ENCODE measurements at places on chromosomes 16 and 17.

DNA sequence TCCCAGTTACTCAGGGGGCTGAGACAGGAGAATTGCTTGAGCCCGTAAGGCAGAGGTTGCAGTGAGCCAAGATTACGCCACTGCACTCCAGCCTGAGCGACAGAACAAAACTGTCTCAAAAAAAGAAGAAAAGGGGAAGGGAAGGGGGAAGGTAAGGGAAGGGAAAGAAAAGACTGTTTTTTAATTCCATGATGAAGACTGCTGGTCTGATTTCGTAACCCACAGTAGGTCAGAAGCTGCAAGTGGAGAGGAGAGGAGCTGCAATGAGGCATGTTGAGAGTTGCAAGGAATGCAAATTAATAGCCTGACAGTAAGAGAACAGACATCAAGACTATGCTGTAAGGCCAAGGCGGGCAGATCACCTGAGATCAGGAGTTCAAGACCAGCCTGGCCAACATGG is 33.3 kb downstream of the HELZ start:
- DNase-seq, result no peak

DNA sequence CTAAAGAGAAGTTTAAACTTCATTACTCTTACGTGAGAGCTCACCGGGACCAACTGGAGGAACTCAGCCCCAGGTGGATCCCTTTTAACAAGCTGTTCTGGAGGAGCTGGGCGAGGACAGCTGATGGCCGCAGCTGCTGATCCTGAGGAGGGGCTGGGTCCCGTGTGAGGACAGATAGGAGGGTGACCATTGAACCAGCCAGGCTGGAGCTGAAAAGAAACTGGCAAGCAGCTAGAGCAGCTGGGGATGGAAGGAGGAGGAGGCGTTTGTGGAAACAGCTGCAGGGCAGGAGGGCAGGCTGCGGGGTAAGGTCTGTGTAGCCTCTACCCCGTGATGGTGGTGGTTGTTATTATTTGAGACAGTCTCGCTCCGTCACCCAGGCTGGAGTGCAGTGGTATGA is 119.5 kb downstream of the AATF start:
- no peak for DNase-seq

DNA sequence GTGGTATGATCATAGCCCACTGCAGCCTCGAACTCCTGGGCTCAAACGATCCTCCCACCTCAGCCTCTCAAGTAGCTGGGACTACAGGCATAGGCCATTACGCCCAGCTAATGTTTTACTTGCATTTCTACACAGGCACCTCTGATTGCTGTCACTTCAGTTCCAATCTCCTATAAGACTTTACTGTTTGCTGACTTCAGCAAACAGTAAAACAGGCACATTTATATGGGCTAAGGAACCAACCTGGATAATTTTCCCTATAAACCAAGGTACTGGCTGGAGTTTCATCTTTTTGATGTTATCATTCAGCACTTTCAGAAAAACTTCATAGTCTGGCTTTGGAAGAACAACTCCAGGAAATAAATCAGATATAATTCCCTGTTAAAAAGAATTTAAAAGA is 114.2 kb downstream of the DNAH3 start:
- no peak for DNase-seq

- DNase-seq, result no peak
These were observed 193.4 kb downstream of the FOXL1 start for GRCh38 chr16:86771506-86772460.

DNA sequence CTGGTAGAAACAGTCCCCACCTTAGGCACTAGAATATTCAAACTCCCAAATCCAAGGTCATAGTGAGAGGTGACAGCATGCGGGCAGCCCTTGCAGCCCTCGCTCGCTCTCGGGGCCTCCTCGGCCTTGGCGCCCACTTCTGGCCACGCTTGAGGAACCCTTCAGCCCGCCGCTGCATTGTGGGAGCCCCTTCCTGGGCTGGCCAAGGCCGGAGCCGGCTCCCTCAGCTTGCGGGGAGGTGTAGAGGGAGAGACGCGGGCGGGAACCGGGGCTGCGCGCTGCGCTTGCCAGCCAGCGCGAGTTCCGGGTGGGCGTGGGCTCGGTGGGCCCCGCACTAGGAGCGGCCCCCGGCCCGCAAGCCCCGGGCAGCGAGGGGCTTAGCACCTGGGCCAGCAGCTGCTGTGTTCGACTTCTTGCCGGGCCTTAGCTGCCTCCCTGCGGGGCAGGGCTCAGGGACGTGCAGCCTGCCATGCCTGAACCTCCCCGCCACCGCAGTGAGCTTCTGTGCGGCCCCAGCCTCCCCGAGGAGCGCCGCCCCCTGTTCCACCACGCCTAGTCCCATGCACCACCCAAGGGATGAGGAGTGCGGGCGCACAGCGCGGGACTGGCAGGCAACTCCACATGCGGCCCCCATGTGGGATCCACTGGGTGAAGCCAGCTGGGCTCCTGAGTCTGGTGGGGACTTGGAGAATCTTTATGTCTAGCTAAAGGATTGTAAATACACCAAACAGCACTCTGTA is 45.0 kb downstream of the KPNA2 start:
- DNase-seq, result no peak

GRCh38 chr16:81521141-81521626 is 76.6 kb downstream of the CMIP start:
- DNase-seq, result no peak

DNA sequence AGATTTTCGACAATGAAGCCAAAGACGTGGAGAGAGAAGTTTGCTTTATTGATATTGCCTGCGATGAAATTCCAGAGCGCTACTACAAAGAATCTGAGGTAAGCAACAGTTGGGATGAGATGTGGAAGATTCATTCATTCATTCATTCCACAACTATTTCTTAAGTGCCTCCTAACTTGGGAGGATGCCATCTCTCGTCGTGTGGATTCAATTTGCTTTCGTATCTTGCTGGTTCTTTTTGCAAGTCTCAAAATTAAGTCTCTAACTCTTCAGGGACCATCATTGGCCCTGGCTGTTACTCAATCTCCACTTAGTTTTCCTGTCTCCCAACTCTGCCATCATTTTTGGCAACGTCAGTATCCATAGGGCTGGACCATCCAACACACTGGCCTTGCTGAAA is 85.6 kb upstream of the NOL11 start:
- no peak for DNase-seq

- no peak for DNase-seq
These were observed 2.1 kb upstream of the ENGASE start for GRCh38 chr17:79072544-79072943.

DNA sequence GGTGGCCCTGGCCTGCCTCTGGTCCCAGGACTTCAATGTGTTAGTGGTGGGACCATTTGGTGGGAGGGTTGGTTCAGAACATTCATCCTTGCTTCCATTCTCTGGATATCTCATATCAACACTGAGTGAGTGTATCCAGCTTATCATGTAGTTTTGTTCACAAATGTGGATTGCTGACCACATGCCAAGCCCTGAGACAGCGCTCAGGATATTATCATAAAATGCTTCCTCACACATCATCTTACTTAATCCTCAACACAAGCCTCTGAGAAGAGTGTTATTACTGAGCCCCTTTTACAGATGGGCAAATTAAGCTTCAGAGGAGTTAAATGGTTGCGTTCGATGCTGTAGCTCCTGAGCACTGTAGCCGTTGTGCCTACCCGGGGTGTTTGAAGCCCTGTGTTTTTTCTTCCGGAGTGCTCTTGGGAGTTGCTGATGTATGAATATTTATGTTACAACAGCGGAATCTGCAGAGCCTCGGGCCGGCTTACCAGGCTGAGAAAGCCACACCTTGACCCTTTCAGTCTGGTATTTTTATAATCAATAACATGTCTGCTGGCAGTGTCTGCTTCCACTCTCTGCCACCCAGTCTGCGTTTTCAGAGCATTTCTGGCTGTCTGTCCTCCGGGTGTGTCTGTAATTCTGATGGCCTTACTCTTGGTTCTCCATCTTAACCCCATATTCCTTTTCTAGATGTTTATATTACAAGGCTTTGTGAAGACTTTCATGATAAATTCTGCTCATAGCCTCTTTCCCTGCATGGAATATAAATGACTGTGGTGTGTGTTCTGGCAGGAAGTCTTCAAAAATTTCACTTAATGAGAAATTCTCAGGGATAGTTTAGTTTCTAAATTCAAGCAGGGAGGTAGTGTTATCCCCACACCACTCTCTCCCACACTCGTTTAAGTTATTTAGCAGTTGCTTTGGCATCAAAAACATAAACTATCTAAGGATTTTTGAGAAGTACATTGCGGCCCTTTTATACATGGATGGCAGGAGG is 2.9 kb downstream of the GLP2R start:
- DNase-seq, result no peak

GRCh38 chr17:73343168-73343634 is 31.4 kb upstream of the CDC42EP4 start:
- DNase-seq, result peak; percentile 93

DNA sequence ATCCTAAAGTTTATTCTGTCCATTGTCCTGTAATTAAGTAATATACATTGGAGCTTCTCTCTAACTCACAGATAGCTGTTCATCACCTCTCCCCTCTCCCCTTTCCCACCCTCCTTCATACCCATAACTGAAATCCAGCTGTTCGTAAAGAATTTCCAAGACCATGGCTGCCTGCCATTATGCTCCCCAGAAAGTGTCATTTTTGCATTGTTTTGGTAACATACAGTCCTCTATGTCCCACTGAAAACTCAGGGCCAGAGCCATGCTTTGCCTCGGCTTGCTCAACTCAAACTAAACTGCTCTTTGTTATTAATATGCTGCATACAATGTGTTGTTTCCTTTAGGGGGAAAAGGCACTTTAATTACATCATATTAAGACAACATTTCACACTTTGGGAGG is 132.0 kb downstream of the MRTFB start:
- DNase-seq, result no peak
